ENCODE measurements at places on chromosomes 13 and 19. TPM values are rescaled to one million over a fixed set of nuclear protein-coding genes. Genes with fewer than 3 reads are reported as not detected.

The GIPC3 gene
- total RNA-seq, result 0.31 TPM

The FAM124A gene
- total RNA-seq, result 0.67 TPM

The LGALS7B gene
- not detected for total RNA-seq

The ZNF548 gene
- total RNA-seq, result 11.3 TPM

The ZNF208 gene
- not detected for total RNA-seq

The KASH5 gene
- total RNA-seq, result not detected

The EXOC3L2 gene
- total RNA-seq, result not detected

The POLR1D gene
- total RNA-seq, result 133 TPM

The PCDH20 gene
- total RNA-seq, result not detected

The NDUFA3 gene
- 125 TPM for total RNA-seq

The KCNN4 gene
- 185 TPM for total RNA-seq

The NTF4 gene
- not detected for total RNA-seq

The MAU2 gene
- total RNA-seq, result 73.4 TPM

The SLC5A5 gene
- total RNA-seq, result 1.1 TPM

The LHFPL6 gene
- total RNA-seq, result 4.2 TPM

The CFAP97D2 gene
- not detected for total RNA-seq

The KLK4 gene
- total RNA-seq, result not detected

The KL gene
- 0.54 TPM for total RNA-seq

The CYP2A6 gene
- not detected for total RNA-seq

The SPIB gene
- 1.3 TPM for total RNA-seq

The ZNF530 gene
- 5.4 TPM for total RNA-seq

The TNFRSF19 gene
- not detected for total RNA-seq

The ZNF234 gene
- 8.4 TPM for total RNA-seq

The PROZ gene
- total RNA-seq, result not detected

The LILRB3 gene
- 0.78 TPM for total RNA-seq

The TMEM255B gene
- 2.6 TPM for total RNA-seq

The KIR2DL4 gene
- total RNA-seq, result 0.13 TPM

The ZNF610 gene
- 0.29 TPM for total RNA-seq

The TNNT1 gene
- not detected for total RNA-seq

The EPN1 gene
- 48.3 TPM for total RNA-seq

The C19orf73 gene
- total RNA-seq, result 2.6 TPM

The CPAMD8 gene
- 0.18 TPM for total RNA-seq

The MAMSTR gene
- 1.4 TPM for total RNA-seq

The LIPE gene
- total RNA-seq, result 38.5 TPM

The OR2Z1 gene
- total RNA-seq, result not detected

The GJB6 gene
- 0.99 TPM for total RNA-seq

The SOHLH2 gene
- total RNA-seq, result not detected

The SLITRK5 gene
- total RNA-seq, result not detected

The PTGER1 gene
- 0.44 TPM for total RNA-seq

The BTBD2 gene
- 27.7 TPM for total RNA-seq

The KIR2DL1 gene
- total RNA-seq, result not detected

The HCN2 gene
- total RNA-seq, result 1.1 TPM

The KIR2DL3 gene
- not detected for total RNA-seq

The LIG4 gene
- 11.2 TPM for total RNA-seq

The CPB2 gene
- total RNA-seq, result not detected
